Memory B cell (primary cell): ENCODE measurements at places on chromosomes 13 and 19.
A peak's percentile ranks its signal among the peaks of the same experiment; 100 is the strongest.

DNA sequence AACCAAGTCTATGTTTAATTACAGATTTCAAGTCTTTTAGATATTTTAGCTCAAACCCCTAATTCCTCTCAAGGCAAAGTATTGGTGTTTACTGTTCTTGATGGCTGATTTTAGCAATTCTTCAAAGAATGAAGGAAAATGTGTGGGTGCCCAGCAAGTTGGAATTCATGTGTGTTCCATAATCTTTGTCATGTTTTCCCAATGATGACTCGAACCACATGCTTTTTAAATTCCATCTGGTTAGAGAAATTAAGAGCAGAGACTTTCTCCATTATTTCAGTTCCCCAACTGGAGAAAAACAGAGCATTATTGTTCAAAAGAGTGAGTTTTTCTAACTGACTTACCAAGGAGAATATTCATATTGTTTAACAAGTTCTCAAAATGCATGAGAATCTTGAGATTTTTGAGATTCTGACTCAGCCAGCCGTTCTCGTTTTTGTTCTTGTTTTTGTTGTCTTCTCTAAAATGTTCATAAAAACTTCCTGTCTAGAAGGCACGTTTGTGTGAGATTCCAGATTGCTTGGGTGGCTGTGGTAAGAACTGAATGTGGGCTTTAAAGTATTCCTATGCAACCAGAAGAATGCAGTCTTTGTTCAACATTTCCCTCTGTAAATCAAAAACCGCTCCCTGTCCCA, 404.7 kb downstream of the IRS2 start:
- DNase-seq = no peak

- no peak for DNase-seq
Measured at GRCh38 chr19:11349171-11349570, 2.9 kb downstream of the CCDC159 start.

- DNase-seq = no peak
Measured at GRCh38 chr13:59562924-59563323, 600.8 kb downstream of the DIAPH3 start.

- DNase-seq = peak; percentile 73
Measured at GRCh38 chr19:10505583-10506229, 2.5 kb upstream of the KEAP1 start.

DNA sequence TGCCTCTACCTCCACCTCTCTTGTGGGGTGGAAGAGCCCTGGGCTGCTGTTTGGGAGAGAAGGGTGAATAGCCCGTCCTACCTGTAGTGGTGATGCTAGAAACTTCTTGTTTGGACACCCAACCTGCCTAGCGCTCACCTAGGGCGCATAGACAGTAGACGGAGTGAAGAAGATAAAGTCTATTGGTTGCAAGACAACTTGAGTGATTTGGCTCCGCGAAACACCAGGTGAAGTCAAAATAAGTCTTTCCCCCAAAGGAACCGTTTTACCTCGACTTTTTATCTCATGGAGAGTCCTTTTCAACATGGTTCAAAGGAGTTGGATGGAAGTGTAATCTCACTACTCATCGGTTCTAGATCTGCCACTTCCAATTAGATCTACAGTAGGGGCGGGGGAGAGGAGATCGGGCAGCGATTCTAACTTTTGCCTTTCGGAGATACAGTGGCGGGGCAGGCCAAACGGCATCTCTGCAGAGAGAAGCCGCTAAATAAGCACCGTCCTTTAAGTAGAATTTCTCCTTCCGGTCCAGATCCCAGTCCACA, 694 bp upstream of the ZIC5 start:
- DNase-seq = no peak

- no peak for DNase-seq
Measured at GRCh38 chr13:78398743-78399410, 204.5 kb downstream of the POU4F1 start.

DNA sequence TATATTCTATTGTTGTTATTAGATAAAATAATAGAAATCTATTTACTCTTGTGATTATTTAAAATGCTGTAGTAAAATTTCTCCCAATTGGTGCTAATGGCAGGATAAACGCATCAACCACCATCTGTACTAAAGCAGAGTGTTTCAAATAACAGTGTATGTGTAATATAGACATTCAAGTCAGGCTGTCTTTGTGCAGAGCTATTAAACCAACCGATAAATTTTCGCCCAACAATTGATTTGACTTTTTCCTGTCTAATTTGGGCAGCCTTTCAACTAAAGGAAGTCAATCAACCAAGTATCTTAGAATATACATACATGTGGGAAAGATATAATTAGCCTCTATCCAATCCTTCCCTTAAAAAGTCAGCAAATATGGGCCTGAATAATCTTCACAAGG, 5.8 kb downstream of the AMER2 start:
- no peak for DNase-seq
